ENCODE measurements at places on chromosomes 2 and 18.

GRCh38 chr18:63099848-63100629 lies 219.5 kb downstream of the BCL2 start:
- no peak for DNase-seq

- DNase-seq: no peak
These were observed 1.6 kb upstream of the SNED1 start for GRCh38 chr2:240996834-240997140.

DNA sequence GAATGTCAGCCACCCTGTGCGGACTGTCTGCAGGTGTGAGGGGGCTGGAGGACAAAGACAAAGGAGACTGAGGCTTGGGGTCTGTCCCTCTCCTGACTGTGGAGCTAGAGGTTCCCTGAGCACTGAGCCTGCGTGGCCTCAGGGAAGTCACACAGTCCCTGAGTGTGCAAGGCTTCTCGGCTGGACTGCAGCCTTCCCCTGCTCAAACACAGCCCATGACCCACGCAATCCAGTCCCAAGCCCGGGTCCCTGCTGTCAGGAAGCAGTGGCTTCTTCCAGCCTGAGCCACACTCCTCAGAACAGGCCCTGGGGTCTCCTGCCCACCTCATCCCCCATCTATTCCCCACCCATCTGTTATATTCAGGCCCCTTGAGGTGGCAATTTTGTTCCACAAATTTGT lies 2.7 kb downstream of the ASTL start:
- DNase-seq: no peak

DNA sequence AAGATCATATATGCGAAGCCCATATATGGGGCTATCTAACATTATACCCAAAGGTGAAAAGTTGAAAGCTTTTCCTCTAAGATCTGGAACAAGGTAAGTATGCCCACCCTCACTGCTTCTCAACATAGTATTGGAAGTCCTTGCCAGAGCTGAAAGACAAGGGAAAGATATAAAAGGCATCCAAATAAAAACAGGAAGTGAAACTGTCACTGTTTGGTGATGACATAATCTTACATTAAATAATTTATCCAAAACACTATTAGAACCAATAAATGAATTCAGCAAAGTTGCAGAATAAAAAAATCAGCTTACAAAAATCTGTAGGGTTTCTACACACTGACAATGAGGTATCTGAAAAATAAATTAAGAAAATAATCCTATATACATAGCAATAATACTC lies 205.8 kb downstream of the INSIG2 start:
- DNase-seq: no peak

DNA sequence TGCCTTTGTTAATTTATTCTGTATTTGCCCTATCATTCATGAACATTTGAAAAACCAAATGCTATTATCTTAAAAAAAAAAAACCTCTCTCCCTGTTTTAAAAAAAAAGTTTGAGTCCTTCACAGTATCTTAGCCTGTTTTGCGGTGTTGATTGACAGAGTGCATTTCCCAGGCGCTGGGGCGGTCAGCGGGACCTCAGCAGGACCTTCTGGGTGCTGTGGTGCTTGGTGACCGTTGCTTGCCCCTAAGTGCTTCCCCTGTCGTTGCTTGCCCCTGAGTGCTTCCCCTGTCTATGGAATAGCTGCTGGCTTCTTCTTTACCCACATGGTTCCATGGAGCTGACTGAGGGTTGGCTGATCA lies 12.1 kb downstream of the ATP6V1C2 start:
- DNase-seq: no peak

DNA sequence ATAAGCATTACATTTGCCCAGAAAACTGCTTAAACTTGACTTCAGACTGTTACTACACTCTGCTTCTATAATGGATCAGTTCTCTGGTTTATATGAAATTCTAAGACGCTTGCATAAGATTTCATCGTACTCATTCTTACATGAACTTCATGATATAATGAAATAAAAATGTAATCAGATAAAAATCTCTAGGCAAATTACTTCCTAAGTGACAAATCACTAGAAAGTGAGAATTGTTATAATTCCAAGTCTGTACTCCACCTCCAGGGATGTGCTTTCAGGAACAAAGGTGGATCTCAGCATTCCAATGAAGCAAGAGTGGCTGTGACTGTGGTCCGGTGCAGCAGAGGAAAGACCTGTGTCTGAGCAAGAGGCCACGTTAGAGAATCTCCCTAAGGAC lies 226.2 kb downstream of the PIEZO2 start:
- no peak for DNase-seq

- no peak for DNase-seq
These were observed 28.4 kb upstream of the RNU4ATAC start for GRCh38 chr2:121502246-121502645.

DNA sequence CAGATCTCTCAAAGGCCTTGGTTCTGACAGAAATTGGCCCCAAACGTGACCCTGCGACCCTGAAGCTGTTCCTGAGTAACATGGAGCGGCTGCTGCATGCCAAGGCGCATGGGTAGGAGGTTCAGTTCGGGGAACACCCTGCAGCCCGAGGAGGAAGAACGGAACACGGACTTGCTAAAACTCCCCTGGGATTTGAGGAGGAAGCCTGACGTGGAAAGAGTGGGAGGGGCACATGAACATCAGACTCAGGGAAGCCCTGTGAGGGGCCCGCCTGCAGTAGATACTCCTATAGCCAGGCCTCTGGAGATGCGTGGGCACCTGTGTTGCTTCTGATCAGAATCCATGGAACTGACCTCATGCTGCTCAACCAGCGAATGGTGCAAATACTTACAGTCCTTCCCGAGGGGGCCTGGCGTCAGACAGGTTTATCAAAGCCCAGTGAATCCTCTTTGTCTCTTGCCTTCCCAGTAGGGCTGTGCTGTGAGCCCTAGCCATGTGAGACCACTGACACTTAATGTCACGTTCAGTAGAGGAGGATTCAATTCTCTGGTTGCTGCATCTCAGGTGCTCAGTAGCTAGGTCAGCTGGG lies 46.8 kb downstream of the IMPA2 start:
- DNase-seq: no peak

GRCh38 chr2:168348076-168348475 lies 100.7 kb upstream of the STK39 start:
- no peak for DNase-seq

GRCh38 chr2:110105608-110106467 lies 9.8 kb downstream of the MALL start:
- no peak for DNase-seq

- peak; percentile 69 for DNase-seq
These were observed 181.5 kb downstream of the KLHL29 start for GRCh38 chr2:23566241-23567142.

DNA sequence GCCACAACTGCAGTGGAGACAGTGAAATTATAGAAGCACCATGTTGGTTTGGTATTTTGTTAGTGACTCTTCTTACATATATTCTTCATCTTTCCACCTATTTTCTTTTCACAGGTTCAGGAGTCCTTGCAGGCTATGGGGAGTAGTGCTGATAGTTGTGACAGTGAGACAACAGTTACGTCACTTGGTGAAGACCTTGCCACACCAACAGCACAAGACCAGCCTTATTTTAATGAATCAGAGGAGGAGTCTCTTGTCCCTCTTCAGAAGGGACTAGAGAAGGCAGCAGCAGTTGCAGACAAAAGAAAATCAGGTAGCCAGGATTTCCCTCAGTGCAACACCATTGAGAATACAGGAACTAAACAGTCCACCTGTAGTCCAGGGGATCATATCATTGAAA lies 23.6 kb downstream of the ITPRID2 start:
- DNase-seq: no peak

DNA sequence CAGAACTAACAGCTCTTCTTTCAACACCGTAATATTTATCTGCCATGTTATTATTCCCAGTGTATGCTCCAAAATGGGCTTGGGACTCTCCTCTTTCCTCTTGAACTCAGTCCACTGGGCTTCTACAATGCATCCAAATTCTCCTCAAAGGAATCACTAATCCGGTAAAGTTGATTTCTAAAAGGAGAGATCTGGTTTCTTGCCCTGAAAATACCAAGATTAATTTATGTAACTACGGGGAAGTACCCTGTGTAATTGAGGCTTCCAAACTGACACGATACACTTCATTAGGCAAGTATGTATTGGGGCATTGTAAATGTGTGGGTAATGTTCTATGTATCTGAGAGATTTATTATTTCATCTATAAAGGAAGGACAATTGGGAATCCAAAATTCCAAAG lies 5.7 kb downstream of the NCKAP5 start:
- DNase-seq: no peak

- no peak for DNase-seq
These were observed 753 bp upstream of the HOXD3 start for GRCh38 chr2:176156301-176156806.

GRCh38 chr18:2392446-2392845 lies 178.9 kb downstream of the METTL4 start:
- DNase-seq: no peak

DNA sequence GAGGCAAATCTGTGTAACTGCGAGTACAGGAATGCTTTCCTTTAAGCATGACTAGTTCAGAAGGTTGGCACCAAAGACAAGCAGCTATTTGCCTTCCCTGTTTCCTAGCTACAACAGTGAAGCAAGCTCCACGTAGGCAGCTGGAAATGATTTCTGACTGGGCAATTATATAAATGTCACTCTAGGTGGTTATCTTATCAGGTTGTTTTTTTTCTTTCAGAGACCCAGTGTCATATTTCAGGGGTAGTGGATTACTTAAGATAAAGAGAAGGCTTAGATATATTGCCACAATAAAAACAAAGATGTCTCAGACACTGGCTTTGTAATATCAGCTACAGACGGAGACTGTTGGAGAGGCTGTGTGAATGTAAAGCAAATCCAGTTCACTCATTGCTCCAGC lies 748.9 kb upstream of the NXPH2 start:
- peak; percentile 31 for DNase-seq

DNA sequence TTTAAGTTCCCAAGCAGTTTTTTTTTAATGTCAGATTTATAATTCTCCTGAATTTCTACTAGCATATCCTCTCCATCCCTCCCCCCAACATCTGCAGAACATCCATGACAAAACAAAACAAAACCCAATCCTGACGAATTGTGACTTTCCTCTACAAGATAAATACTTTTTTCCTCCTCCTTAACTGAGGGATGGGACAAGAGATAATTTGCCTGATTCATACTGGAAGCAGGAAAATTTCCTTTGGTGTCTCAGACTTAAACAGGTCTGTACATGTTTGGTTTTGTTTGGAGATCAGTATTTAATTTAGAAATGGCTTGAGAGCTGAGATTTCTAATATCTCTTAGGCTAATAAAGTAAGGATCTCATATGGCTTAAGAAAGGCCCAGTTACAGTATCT lies 2.2 kb downstream of the CAVIN2 start:
- DNase-seq: no peak

GRCh38 chr2:39620067-39620466 lies 45.6 kb upstream of the TMEM178A start:
- peak; percentile 46 for DNase-seq

GRCh38 chr2:196170606-196171247 lies 651 bp downstream of the STK17B start:
- DNase-seq: peak; percentile 14

GRCh38 chr2:86238354-86238753 lies 39.1 kb downstream of the MRPL35 start:
- no peak for DNase-seq

DNA sequence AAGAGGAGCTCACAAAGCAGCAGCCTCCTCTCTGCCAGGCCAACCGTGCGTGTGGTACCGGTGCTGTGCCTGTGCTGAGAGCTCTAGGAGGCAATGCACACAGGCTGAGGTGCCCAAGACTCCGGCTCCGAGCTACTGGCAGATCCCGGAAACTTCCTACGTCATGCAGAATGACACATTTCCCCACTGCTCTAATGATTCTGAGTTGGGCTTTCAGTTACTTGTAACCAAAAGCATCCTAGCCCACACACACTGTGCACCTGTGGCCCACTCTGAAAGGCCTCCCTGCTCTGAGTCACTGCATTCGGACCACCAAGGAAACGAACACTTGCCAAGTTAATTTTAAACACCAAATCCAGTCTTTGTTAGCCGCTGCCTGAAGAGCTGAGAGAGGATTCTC lies 9.3 kb upstream of the RNU4ATAC start:
- peak; percentile 57 for DNase-seq

DNA sequence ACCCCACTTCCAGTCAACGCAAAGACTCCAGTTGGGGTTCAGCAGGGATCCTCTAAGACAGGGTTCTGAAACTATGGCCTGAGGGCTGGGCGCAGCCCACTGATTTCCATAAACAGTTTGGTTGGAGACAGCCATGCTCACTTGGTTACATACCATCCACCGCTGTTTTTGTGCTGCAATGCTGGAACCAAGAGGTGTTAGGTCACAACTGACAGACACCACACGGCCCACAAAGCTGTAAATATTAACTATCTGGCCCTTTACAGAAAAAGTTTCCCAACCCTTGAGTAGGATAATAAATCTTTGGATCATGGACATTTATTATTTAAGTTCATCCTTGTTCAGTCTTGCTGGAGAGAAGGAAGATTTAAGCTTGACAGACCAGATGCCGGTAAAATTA lies 8.4 kb upstream of the CD226 start:
- no peak for DNase-seq

GRCh38 chr2:20346565-20347381 lies 3.9 kb downstream of the PUM2 start:
- DNase-seq: no peak

GRCh38 chr2:40625849-40626248 lies 174.0 kb upstream of the SLC8A1 start:
- DNase-seq: no peak

DNA sequence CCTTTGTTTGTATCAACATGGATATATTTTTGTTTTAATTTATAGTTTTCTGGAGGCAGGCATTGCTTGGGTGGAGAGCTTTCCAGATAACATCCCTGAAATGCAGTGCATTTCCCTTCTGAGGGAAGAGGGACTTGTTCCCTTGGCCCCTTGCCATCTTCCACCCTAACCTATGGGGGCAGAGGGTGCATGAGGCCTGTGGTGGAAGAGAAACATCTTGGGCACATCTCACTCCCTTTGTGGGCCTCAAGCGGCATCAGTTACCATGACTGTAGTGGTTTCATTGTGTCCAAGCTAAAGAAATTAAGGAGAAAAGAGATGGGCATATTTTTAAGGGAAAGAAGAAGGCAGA lies 5.3 kb upstream of the RPL37A start:
- no peak for DNase-seq

GRCh38 chr2:118386641-118387302 lies 298.5 kb downstream of the INSIG2 start:
- DNase-seq: no peak

- DNase-seq: no peak
These were observed 136.9 kb downstream of the HDAC4 start for GRCh38 chr2:239263669-239264491.

DNA sequence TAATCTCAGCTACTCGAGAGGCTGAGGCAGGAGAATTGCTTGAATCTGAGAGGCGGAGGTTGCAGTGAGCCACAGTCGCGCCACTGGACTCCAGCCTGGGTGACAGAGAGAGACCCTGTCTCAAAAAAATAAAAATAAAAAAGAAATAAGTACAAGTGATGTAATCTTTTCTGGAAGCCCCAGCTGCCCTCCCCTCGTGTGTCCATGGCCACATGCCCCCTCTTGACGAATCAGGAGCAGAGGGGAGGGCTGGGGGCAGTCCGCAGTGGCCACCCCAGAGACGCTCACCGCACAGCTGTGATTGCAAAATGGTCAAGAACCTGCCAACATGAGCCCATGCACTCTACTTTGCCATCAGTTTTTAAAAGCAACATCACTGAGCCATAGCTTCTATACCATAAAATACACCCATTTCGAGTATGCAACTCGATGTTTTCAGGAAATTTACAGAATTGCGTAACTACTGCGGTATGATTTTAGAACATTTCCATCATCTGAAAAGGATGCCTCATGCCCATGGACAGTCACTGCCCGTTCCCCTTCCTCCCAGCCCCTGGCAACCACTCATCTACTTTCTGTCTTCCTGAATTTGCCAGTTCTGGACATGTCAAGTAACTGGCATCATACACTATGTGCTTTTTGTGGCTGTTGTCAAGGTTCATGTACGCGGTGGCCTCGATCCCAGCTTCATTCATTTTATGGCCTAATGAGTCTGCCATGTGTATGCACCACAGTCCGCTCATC lies 88.1 kb downstream of the NDUFA10 start:
- DNase-seq: no peak
